ENCODE measurements at places on chromosomes 2 and 18.

- DNase-seq, result no peak
These were observed 5.7 kb downstream of the PSME4 start for GRCh38 chr2:53964987-53965687.

- DNase-seq, result no peak
These were observed 71.8 kb upstream of the LTBP1 start for GRCh38 chr2:32874931-32875330.

GRCh38 chr2:11408959-11409571 lies 56.9 kb downstream of the E2F6 start:
- no peak for DNase-seq

DNA sequence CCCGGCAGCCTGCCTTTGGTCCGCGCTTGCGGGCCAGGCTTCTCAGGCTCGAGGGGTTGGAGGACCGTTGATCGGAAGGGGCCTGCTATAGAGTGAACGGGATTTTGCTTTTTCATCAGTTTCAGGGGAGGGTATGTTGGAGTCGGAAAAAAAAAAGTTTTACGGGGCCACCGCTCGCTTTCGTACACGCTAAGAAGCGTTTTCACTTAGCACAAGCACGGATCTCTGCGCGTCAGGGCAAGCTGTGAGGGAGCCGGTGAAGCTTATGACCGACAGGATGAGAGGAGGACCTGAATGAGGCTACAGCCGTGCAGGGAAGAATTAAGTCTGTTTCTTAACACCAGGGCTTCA lies 443 bp downstream of the CPSF3 start:
- peak; percentile 17 for DNase-seq

DNA sequence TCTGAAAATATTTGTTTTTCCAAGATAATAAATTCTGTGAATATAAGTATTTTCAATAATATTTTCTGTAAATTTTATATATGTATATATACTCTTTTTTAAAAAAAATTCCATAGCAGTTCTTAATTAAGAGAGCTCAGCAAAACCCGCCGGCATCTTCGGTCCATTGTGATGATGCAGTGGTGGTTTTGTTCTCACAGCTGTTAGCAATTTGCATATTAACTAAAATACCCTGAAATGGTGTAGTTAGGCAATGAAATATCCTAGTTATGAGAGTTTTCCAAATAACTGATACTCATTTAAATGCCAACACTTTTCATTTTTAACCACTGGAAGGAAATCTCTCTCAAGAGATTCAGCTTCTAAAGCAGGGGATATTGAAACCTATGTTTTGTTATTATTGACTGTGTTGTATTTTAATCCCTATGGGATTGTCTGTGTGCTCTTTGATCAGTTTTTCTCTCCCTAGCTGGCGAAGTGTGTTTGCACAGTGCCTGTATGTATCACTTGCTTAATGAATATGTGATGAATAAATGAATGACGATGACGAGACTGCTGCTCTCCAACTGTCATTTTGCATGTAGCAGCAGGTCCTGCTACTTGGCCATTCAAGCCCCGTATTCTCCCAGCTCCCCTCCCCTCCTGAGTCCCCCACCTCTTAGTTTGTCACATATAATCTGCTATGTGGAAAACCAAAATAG lies 42.4 kb downstream of the PSMG2 start:
- DNase-seq, result no peak

GRCh38 chr2:121287146-121287798 lies 2.3 kb upstream of the TFCP2L1 start:
- no peak for DNase-seq
